HS-5 (cell line): ENCODE measurements at places on chromosomes 16 and 17.

DNA sequence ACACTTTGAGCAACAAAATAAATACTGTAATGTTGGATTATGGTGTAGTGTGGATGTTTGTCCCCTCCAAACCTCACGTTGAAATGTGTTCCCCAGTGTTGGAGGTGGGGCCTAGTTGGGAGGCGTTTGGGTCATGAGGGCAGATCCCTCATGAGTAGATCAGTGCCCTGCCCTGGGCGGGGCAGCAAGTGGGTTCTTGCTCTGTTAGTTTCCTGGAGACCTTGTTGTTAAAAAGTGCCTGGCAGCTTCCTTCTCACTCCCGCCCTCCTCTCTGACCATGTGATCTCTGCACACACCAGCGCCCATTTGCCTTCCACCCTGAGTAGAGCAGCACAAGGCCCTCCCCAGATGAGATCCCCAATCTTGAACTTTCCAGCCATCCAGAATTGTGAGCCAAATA, 67.7 kb downstream of the MPRIP start:
- no peak for DNase-seq

GRCh38 chr16:83817022-83817421, 9.2 kb downstream of the HSBP1 start:
- DNase-seq = no peak

GRCh38 chr17:66398059-66398458, 95.6 kb downstream of the PRKCA start:
- DNase-seq = no peak

DNA sequence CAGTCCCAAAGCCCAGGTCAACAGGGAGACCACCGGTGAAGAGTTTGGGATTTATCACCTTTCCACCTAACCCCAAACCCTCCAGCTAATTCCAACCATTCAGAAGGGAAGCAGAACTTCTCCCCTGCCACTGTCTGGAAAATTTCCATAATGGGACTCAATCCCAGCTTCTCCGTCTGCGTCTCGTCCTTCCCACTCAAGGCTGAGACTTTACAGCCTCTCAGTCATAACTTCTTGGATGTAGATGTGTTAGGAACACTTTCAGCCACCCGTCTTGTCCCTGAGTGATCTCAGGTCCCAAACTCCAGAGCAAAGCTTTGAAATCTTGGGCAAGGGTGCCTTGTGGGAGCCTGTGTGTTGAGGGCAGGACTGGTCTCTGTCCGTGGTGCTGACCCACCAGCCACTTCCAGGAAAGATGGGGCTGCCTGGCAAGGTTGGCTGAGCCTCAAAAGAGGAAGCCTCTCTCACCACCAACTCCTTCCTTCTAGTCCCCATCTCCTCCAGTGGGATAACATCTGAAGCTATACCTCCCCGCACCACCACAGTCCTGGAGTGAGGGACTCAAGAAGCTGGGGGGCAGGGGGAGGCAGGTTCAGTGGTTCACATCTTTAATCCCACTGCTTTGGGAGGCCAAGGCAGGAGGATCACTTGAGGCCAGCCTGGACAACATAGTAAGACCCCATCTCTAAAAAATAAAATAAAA, 9.3 kb downstream of the GAS2L2 start:
- DNase-seq = no peak
